Inflammatory macrophage treated with lipopolysaccharide for 4 hours (primary cell): ENCODE measurements at places on chromosomes 11 and 22.
A peak's percentile ranks its signal among the peaks of the same experiment; 100 is the strongest.

DNA sequence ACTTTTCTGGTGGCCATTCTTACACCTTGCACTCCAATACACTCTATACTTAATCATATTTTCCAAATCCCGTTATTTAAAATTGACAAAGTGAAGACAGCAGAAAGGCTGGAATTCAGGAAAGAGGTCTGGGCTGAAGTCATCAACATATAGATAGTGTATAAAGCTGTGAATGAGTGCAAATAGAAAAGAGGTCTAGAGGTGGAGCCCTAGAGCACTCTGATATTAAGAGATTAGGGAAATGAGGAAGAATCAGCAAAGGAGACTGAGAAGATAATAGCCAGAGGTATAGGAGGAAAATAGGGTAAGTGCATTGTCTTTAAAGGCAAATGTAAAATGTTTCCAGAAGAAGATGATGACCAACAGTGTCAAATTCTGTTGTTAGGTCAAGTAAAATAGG, 7.9 kb downstream of the CTR9 start:
- DNase-seq = peak; percentile 32

DNA sequence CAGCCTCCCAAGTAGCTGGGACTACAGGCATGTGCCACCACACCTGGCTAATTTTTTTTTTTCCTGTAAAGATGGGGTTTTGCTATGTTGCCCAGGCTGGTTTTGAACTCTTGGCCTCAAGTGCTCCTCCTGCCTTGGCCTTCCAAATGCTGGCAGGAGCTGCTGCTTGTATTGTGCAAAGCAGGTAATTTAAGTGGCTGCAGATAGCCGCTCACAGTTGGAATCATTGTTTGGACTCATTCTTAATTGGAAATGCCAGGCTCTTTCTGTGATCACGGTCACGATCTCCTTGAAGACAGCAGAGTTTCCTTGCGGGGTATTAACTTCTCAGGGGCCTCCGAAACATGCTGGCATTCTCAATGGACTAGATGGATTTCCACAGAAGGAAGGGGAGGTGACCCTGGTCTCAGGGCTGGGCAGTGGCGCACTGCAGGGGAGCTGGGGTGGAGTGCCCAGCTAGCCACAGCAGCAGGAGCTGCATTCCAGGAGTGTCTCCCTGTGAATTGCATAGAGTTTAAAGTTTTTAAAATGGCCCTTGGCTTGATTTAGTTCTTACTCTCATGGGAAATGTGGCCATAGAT, 136.1 kb downstream of the MORC2 start:
- no peak for DNase-seq

DNA sequence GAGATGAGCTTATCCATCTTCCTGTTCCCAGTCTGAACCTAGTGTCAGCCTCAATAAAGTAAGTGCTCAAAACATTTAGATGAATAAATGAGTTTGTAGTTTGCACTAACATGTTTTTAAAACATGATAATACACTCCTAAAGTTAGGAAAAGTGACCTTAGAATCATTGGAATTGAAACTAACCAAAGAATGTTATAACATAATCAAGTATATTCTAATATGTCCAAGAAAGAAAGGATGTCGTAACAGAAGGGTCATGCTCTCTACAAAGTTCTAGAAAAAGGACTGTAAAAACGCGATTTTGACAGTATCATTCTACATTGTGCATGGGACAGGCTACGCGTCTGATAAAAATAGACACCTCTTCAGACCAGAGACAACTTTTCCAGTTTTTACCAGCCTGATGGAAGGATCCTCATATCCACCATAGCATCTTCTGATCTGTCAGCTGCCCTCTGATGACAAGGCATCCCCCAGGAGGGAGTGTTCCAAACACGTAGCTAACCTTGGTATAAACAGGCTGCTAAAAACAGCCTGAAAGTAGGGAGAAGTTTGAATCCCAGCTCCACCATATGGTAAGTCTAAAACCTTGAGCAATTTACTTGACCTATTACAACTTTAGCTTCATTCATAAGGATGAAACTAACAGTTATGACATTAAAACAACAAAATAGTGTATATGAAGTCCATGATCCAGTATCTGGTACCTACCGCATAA, 30.2 kb downstream of the CLMP start:
- no peak for DNase-seq

- no peak for DNase-seq
Observed at GRCh38 chr11:86151174-86152005, 82.5 kb upstream of the PICALM start.

DNA sequence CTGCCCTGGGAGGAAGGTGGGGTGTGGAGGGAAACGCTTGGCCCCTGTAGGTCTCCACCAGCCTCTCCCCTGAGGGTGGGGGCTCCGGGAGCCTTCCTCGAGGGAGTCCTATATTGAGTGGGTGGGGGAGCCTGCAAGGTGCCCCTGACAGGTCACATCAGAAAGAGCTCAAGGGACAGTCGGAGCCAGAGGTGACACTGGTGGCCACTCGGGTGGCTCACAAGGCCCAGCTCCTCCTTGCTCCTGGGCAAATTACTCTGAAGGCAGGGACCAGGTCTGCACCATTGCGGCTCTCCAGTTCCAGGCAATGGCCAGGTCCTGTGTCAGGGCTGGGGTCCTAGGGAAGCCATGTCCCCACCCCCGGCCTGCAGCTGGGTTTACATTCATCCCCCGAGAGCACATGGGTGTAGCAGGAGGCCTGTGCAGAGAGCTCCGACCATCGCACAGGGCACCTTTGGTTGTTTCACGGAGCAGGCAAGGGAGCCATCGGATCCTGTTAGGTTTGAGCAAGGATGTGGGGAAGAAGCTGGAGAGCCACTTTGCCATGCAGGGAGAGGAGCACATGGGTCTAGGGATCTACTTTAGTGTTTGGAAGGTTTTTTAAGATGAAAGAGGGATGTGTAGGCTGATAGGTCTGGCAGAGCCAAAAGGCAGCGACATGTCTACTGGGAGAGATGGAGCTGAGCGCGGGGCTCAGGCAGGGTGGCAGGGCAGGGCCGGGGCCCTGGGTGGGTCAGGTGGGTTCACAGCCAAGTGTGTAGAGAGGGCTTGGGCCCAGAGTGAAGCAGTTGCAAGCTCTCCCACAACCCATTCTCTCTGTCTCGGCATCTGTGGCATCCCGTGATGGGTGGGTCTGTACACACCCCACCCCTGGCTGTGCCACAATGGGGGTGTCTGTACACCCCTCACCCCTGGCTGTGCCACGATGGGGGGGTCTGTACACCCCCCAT, 14.8 kb downstream of the CCND1 start:
- no peak for DNase-seq

DNA sequence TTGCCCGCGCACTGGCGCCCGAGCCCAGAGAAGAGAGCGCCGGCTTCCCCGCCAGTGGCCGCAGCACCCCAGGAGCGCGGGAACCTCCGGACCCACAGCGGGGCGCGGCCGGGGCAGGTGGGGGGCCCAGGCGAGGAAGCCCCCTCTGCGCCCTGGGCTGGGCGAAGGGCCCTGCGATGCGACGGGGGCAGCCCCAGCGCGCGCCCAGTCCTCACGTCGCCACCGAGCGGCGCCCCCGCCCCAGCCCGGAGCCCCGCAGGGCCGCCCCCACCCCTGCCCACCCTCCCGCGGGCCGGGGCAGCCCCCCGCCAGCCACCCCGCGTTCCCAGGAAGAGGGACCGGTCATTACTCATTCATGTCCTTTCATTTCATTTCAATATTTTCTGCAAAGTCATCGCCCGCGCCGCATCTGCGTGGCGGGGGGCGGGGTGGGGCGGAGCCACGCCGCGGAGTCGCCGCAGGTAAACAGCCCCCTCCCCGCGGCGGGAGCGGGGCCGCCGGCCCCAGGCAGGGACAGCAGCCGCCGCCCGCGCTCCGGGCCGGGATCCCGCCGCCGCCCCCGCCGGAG, 673 bp upstream of the PANX2 start:
- peak; percentile 47 for DNase-seq

DNA sequence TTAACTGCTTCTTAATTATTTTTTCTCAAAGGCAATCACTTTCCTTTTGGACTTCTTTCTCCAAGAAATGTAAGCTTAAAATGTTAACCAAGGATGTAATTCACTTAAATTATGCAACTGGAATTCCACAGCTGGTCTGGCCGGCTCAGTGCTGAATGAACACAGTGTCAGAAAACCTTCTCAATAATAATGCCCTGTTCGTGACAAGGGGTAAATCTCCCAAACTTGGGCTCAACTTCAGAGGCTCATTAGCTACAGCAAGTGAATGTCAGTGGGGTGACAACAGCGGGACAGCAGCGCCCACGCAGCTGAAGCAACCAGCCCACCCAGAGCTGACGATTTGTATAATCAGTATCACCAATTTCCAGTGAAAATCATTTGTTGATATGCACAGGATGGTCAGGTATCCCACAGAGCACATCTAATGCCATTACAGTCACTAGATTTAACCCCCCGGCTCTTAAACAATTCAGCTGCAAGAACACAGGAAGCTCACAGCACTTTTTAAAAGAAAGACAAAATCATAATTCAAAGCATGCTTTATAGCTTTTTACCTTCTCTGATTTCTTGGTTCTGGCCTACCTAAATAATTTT, 704.8 kb downstream of the DLG2 start:
- no peak for DNase-seq

- no peak for DNase-seq
Observed at GRCh38 chr11:118684187-118684586, 4.7 kb upstream of the TREH start.

DNA sequence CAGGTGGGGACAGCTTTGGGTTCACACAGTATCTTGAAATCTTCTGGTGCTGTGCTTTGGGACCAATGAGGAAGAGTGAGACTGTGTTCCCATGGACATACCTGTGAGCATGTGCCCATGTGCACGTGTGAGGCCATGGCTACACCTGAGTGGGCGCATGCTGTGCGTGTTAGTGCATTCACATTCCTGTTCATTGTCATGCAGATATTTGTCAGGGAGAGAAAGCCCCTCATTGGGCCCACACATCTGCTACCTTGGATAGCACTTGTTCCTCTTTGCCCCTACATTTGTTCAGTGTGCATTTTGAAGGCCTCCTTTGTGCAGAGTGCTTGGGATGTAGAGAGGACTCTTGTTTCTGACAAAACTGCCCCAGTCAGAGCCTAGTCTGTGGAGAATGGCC, 154.3 kb upstream of the E2F8 start:
- no peak for DNase-seq
